ENCODE measurements at places on chromosomes 2 and 18.

- no peak overlapping the region for H3K27ac ChIP-seq
- no peaks in the 10 kb centered on the region for H3K36me3 ChIP-seq
- no peaks in the 10 kb centered on the region for H3K27me3 ChIP-seq
- H3K4me1 ChIP-seq, result no peaks in the 10 kb centered on the region
Observed at GRCh38 chr18:39340418-39340817, 1774.8 kb upstream of the CELF4 start.

- H3K36me3 ChIP-seq, result no peaks in the 10 kb centered on the region
- H3K27me3 ChIP-seq, result no peaks in the 10 kb centered on the region
- DNase-seq, result no peak
- H3K27ac ChIP-seq, result no peak overlapping the region
Observed at GRCh38 chr18:70310560-70311320, 21.9 kb downstream of the SOCS6 start.

DNA sequence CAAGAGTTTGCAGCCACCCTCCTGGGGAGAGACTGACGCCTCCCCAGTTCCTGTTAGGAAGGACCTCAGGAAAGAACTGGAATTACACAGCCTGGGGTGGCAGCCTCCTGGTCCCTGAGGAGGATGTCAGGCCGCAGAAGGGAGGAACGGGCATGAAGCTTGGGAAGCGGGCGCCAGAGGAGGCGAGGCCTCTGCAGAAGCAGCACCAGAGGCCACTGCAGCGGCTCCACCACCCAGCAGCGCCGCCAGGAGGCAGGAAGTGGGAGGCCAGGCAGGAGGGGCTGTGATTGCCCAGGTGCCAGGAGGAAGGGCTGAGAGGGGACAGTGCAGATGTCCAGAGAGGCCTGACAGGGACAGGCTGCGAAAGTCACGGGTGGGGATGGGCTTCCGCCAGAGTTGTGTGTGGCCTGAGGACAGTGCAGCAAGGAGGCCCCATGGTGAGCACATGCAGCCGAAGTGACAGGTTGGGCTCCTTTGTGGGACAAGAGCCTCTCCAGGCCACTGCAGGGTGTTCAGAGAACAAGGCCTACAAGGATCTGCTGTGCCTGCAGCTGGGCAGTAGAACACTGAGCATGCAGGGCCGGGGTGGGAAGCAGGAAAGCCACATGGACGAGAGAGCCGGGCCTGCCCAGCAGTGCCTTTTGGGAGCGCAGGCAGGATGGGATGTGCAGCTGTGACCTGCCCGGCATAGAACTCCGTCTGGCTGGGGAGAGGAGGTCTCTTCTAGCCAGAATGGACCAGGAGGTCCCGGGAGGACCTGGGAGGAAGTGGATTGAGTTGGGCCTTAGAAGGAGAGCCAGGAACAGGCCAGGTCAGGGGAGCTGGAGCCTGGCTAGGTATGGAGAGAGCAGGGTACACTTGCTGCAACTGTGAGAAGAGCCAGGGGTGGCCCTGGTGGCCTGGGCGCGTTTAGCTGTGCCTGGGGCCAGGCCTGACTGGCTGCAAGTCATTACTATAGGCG is 39.1 kb upstream of the ALPP start:
- H3K4me3 ChIP-seq, result no peak overlapping the region
- no peak overlapping the region for H3K27ac ChIP-seq
- peak; percentile 89 for DNase-seq

DNA sequence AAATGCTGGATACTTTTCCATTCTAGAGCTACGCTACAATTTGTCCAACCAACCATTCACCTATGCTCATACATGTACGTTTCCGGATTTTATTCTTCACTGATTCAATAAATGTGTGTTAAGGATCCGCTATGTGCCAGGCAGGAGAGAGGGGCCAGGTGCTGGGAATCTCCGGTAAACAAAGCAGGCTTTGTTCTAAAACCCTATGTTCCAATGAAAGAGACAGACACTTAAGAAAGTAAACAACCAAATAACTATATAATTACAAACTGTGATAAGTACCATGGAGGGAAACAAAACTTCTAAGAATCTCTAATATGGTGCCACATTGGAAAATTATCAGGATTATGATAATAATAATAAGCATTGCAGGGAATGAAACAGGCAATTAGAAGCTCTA is 22.2 kb upstream of the POMC start:
- no peak for DNase-seq
- H3K4me1 ChIP-seq, result no peaks in the 10 kb centered on the region
- H3K4me3 ChIP-seq, result no peak overlapping the region
- no peak overlapping the region for H3K27ac ChIP-seq
- H3K27me3 ChIP-seq, result no peaks in the 10 kb centered on the region

- DNase-seq, result no peak
- no peaks in the 10 kb centered on the region for H3K36me3 ChIP-seq
- H3K27ac ChIP-seq, result no peak overlapping the region
- H3K27me3 ChIP-seq, result peaks cover 1% of the 10 kb centered on the region
- H3K4me1 ChIP-seq, result no peaks in the 10 kb centered on the region
Observed at GRCh38 chr18:32623563-32623962, 149.3 kb downstream of the KLHL14 start.

DNA sequence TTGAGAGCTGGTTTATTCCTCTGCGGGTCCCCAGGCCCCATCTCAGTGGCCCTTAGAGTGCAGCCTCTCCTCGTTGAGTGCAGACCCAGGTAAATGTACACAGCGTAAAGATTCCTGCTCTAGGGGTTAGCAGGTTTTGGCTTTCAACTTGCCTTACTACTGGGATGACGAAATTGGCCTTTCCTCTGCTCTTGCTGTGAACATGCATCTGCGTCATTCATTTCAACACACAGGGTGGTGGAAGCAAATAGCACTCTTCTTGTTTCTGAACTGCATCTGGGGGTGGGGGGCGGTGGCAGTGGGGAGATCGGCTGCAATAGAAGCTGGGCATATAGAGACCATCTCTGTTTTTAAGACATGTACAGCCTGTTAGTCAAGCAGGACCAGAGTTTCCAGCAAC is 16.5 kb upstream of the SLC16A14 start:
- no peaks in the 10 kb centered on the region for H3K36me3 ChIP-seq
- no peak overlapping the region for H3K4me3 ChIP-seq
- H3K27ac ChIP-seq, result no peak overlapping the region
- peaks cover 5% of the 10 kb centered on the region for H3K4me1 ChIP-seq
- H3K27me3 ChIP-seq, result no peaks in the 10 kb centered on the region
- DNase-seq, result no peak

- no peak for DNase-seq
- H3K4me1 ChIP-seq, result no peaks in the 10 kb centered on the region
- no peaks in the 10 kb centered on the region for H3K36me3 ChIP-seq
- H3K4me3 ChIP-seq, result peak overlapping the region; percentile 2
Observed at GRCh38 chr2:43675646-43676321, 445 bp downstream of the C1GALT1C1L start.

DNA sequence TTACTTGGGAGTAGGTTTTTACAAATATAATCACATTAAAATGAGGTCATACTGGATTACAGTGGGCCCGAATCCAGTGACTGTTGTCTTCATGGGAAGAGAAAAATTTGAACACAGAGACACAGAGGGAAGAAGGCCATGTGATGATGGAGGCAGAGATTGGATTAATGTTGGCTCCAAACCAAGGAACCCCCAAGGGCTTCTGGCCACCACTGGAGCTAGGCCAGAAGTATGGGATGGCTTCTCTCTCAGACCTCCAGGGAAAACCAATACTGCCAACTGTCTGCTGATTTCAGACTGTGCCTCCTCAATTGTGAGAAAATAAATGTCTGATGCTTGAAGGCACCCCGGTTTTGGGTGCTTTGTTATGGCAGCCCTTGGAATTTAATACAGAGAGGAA is 76.0 kb downstream of the ALPK2 start:
- no peak for DNase-seq
- H3K4me1 ChIP-seq, result no peaks in the 10 kb centered on the region
- no peak overlapping the region for H3K4me3 ChIP-seq
- H3K27me3 ChIP-seq, result no peaks in the 10 kb centered on the region

- no peaks in the 10 kb centered on the region for H3K27me3 ChIP-seq
- H3K4me1 ChIP-seq, result no peaks in the 10 kb centered on the region
- DNase-seq, result no peak
- no peak overlapping the region for H3K27ac ChIP-seq
- no peaks in the 10 kb centered on the region for H3K36me3 ChIP-seq
Observed at GRCh38 chr2:156175946-156176345, 156.6 kb downstream of the NR4A2 start.

GRCh38 chr2:30346471-30347169 is 100.4 kb upstream of the LCLAT1 start:
- no peak overlapping the region for H3K4me3 ChIP-seq
- no peaks in the 10 kb centered on the region for H3K27me3 ChIP-seq
- peak; percentile 55 for DNase-seq

DNA sequence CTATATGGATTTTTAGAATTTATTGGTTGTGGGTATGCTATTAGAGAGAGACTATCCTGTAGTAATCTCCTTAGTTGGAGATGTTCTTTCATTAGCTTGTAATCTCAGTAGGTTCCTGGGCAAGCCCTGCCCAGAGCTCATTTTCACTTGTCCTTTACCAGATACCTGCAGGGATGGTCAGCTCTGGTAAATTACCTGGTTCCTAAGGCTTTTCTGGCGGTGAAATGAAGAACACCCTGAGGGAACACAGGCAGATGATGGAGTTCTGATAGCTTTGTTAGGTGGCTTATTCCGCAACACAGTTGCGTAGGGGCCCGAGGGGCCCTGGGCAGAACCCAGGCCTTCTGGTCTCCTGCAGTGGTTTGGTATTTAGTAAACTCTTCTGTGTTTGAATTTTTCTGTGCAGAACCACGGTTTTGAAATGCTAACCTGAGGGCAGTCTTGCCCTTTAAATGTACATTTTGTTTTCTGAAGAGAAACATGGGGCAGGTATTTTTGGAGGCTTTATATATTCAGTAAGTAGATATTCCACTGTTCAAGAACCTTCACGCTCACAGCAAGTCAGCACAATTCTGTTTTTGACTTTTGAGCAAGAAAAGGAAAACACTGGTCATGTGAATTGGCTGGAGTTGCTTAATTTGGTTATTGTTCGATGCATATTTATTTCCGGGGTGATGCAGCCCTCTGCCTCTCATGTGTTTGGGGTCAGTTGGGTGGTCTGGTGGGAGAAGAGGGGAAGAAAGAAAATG is 22.4 kb downstream of the ZNF532 start:
- no peak overlapping the region for H3K4me3 ChIP-seq
- H3K36me3 ChIP-seq, result peaks cover 10% of the 10 kb centered on the region
- no peak for DNase-seq
- H3K27ac ChIP-seq, result peak overlapping the region; percentile 23

GRCh38 chr2:55204536-55204935 is 27.6 kb downstream of the CLHC1 start:
- no peak for DNase-seq
- no peak overlapping the region for H3K27ac ChIP-seq
- no peaks in the 10 kb centered on the region for H3K4me1 ChIP-seq
- no peaks in the 10 kb centered on the region for H3K36me3 ChIP-seq
- no peak overlapping the region for H3K4me3 ChIP-seq

DNA sequence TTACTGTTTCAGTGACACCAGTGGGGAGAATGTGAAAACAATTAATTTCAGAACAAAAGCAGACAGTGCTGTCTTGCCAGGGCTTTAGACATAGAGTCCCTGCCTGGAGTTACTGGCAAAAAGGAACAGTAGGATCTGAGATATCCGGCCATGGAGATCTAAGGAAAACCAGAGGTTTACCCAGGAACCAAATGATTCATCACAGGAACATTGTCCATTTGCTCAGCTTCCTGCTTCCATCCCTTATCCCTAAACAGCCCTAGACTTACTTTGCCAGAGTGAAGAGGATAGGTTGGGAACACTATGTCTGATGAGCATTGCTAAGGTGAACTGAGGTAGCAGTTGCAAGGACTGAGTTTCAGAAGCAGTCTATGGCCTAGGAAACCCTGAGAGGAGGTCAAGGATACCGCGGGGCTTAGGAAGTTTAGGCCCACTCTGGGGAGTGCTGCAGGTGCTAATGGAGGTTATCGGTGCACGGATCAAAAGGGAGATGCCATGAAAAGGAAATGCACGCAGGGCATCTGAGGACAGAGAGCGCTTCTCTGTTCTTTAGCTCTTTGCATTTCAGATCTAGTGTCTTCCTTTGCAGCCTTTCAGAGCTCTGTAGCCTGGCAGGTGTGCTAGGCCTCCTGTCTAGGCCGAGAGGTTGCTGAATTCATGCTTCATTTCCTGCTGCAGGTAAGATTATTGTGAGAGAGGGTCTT is 223.9 kb downstream of the CDCA7 start:
- H3K36me3 ChIP-seq, result no peaks in the 10 kb centered on the region
- no peaks in the 10 kb centered on the region for H3K4me1 ChIP-seq
- no peak for DNase-seq
- no peaks in the 10 kb centered on the region for H3K27me3 ChIP-seq

DNA sequence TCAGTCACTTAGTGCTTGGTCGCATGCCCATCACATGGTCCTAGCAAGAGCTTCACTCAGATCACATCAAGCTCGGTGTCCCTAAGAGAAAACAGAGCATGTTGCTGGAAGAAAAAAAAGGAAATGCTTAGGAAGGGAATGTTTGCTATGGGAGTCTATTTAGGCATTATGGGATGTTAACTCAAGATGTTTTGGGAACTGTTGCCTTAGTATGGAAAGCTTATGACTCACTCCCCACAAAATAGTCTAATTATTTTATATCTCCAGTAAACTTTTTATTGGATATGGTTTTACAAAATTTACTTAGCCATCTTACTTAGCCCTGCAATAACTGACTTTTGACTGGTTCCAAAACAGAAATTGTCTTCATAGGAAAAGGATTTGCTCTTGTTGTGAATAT is 439.5 kb upstream of the ZEB2 start:
- H3K4me3 ChIP-seq, result no peak overlapping the region
- H3K4me1 ChIP-seq, result no peaks in the 10 kb centered on the region
- no peaks in the 10 kb centered on the region for H3K27me3 ChIP-seq
- no peak for DNase-seq
- H3K27ac ChIP-seq, result no peak overlapping the region

DNA sequence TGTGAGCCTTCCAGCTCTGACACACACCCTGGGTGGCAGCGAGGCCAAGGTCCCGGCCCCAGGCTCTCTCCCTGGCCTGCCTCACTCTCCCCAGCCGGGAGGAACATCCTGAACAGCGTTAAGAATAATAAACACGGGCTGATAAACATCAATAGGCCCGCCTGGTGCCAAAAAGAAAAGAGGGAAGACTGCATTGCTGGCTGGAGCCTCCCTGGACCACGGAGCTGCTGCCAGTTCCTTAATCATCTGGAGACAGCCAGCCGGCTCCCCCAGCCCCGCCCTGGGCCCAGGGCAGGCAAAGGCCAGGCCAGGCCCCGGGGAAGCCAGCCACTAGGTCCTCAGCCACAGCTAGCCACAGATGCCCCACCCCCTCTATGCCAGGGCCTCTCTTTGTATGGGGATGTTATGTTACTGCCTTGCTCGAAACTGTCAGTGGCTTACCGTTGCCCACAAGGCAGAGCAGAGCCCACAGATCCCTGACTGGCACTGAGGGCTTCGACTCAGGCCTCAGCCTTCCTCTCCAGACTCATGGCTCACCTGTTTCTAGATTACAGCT is 293.7 kb downstream of the DYSF start:
- H3K36me3 ChIP-seq, result no peaks in the 10 kb centered on the region
- no peak for DNase-seq
- no peaks in the 10 kb centered on the region for H3K27me3 ChIP-seq
- H3K4me1 ChIP-seq, result peaks cover 3% of the 10 kb centered on the region
- no peak overlapping the region for H3K4me3 ChIP-seq
